Activated CD8-positive, alpha-beta memory T cell treated with anti-CD3 and anti-CD28 coated beads, Interleukin-2, amount 50 U/mL, for 4 hours (primary cell): ENCODE measurements at places on chromosomes 1 and 21.

DNA sequence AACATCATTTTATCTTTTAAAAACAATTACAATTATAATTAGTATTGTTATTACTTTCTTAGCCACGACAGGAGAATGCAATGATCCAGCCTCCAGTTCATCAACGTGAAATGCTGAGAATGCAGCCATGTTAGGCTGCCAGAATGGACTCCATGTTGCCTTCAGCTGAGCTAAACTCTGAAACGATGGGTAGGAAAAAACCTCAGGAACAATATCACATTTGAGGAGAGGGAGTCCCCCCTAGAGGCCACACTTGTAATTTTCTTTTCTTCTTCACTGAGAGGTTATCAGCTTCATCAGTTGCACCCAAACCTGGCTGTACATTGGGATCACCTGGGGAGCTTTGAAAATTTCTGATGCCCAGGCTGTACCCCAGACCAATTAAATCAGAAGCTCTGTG, 34.6 kb upstream of the DNAH14 start:
- no peak for DNase-seq

DNA sequence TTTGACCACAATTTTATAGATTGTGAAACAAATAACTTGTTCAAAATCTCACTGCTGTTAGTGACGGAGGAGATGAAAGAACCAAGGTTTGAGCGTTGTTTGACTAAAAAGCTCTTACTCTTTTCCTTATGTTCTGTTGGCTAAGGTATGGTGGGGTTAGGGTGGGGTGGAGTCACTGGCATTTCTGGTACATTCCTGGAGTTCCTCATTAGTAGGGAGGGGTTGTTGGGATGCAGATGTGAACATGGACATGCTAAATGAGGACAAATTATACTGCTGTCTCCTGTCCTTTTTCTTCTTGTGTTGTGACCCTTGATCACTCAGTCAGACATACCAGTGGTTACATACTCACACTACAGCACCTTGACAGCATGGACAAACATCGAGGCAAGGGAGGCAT, 26.2 kb upstream of the CD1D start:
- DNase-seq = no peak

- DNase-seq = no peak
These were observed 37.3 kb downstream of the OLFM3 start for GRCh38 chr1:101959456-101959855.

- DNase-seq = peak; percentile 20
These were observed 67.3 kb downstream of the VAV3 start for GRCh38 chr1:107897438-107898345.

DNA sequence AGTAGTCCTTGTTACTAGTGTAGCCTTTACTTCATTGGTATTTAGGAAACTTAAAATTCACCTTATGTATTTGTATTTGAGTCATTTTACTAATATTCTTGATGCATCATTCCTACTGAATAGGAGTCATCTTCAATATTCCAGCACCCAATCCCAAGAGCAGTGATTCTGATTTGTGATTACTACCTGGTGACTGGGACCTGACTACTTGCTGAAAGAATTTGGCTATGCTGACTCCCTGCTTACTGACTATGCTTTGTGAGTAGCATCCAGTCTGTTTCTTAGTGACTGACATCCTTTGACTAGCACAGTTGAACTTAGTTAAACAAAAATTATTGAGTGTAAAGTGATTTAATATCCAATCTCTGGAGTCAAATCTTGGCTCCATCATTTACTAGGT, 129.9 kb upstream of the NEGR1 start:
- no peak for DNase-seq

DNA sequence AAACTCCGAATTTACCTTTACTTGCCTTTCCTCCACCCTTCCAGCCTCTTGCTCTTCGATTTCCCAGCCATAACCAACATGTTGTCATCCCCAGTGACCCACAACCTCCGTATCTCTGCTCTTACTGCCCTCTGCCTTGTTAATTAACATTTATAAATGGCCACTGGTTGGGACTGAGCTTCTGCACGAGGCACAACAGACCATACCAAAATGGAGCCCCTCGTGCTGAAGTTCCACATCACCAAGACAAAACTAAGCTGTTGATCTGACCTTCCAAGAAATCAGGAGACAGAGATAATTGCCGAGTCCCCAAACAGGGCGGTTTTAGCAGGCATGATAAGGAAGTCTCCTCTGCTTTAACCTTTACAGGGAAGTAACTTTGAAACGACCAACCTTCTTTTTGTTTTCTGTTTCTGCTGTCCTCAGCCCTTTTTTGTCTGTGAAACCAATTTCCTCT, 71.9 kb downstream of the NMNAT2 start:
- DNase-seq = no peak

- no peak for DNase-seq
These were observed 306.0 kb upstream of the SGIP1 start for GRCh38 chr1:66227966-66228365.

DNA sequence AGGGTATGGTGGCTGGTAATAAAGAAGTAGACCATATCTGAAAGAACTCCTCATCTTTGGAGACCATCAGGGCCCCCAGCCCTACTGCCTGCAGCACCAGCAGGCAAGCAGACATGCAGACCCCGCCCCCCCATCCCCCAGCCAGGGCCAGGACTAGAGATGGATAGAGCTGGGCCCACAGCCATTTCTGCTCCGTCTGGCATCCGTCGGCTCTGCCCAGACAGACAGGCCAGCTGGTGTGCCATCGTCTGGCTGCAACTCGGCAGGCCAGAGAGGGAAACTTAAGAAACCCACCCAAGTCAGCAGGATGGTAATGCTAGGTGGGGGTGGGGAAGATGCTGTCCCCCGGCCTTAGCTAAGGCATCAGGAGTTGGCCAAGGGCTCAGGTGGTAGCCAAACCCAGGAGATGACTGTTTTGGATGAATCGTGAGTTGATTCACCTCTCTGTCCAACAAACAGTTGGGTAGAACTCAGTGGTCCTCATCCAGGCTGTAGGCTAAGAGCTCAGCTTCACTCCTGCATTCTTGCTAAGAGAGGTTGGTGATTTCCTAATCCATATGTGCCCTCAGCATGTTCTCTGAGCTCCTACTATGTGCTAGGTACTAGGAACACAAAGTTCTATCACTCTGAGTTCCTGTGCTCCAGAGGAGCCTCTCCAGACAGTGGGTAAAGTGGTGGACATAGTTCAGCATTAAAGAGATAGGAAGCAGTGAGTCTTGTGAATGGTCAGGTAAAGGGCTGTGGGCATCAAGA, 23.2 kb upstream of the TMEM222 start:
- DNase-seq = no peak

DNA sequence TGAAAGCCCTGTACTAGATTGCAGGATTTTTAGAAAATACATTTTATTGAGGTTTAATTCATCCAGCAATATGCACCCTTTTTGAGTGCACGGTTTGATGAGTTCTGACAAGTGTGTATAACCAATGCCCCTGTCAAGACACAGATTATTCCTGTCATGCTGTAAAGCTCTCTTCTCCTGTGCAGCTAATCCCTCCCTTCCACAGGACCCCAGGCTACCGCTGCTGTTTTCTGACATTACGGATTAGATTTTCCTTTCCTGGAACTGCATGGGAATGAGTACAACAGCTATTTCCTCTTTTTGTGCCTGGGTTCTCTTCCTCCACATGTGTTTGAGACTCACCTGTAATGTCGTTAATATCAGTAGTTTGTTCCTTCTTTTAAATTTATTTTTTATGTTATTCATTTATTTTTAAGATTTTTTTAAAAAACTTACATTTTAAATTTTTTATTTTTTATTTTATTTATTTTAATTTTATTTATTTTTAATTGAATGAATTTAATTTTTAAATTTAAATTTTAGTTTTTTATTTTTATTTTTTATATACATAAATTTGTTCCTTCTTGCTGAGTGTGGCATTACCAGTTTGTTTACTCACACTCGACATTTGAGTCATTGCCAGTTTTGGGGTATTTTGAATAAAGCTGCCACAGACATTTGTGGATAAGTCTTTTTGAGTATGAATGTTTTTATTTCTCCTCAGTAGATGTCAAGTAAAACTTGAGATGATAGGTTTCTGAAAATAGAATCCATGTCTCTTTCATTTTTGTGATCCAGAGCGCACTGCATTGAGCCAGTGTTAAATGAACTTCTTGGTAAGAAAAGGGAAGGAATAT, 79.0 kb upstream of the B3GALT5 start:
- no peak for DNase-seq

DNA sequence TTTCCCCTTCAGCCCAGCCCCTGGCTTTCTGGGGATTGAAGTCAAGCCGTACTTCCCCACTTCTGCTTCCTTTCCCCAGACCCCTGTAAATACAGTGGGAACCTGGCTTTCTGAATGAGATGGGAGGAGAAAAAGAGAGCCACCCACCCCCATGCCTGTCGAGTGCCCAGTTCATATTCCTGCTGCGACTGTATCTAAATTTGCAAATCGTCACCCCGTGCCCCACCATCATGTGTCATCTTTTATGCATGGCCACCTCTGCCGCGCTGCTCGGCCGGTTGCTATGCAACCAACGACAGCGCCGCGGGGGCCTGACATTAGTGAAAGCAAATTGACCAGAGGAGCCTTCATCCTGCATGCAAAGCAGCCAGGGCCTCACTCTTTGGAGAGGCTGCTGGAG, 143.0 kb downstream of the ELAVL4 start:
- no peak for DNase-seq

DNA sequence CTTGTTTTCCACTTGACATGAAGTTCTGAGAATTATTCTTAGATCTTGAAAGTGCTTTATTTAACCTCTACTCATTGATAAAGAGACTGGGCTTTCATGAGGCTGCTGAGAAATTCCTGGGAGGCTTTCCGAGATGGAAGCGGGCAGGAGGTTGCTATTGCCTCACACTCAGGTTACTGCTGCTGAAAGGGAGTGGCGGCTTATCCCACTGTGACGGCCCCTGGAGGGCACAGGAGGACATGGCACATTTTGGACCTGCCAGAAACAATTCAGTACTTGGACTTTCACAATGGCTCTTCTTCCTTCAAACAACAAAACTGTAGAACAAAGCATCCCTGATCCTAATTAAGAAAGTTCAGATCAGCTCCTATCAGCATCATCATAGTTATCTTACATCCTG, 16.2 kb upstream of the MARK1 start:
- no peak for DNase-seq

DNA sequence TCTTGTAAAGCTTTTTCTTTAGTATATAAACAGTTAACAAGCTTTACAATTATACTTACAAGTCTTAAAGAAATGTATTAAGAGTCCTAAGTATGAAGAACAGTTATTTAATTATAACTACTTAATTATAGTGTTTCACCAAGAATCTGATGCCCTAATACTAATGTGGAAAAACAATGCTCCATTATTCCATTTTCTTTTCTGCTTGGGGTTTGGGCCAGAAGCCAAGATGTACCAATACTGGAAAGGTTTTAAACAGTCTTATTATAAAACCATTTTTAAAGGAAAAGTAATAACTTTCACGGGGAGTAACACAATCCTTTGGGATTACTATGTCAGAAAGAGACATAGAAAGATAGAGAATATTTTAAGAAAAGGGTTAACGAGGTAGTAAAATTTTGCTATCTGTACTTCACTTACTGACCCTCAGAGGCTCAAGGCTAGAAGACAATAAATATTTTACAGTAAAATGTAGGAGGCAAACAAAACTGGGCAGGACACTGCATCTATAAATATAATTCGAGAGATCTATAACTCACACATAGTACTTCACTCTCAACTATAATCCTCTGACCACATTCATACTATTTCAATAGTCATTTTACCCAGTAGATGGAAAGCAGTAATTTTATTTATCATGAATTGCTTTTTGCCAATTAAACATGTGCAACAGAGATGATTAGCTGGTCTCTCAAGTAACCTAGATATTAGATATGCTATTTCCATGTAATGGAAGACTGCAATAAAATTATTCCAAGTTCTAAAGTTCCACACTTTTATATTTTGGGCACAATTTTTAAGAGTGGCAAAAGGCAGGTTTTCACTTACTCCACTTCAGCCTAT, 63.9 kb downstream of the LTN1 start:
- DNase-seq = no peak

GRCh38 chr1:41313661-41314131, 47.5 kb upstream of the FOXO6 start:
- DNase-seq = no peak

GRCh38 chr1:235864931-235865525, 1.7 kb downstream of the LYST start:
- no peak for DNase-seq

DNA sequence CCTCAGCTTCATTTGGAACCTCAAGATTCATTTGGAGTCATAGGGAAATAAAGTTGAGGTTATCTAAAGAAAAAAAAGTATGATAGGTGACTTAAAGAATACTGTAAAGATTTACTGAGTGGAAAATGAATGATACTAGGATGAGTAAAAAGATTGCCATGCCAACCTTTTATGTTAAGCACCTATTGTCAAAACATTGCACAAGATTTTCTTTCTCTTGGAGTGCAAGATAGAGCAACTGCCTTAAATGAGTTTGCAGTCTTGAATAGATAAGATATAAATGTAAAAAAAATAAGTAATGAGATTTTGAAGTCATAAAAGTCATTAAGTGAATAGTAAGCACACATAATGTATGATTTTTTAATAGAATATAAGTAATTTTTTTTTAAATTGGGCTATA, 5.1 kb upstream of the ANGPTL1 start:
- no peak for DNase-seq

DNA sequence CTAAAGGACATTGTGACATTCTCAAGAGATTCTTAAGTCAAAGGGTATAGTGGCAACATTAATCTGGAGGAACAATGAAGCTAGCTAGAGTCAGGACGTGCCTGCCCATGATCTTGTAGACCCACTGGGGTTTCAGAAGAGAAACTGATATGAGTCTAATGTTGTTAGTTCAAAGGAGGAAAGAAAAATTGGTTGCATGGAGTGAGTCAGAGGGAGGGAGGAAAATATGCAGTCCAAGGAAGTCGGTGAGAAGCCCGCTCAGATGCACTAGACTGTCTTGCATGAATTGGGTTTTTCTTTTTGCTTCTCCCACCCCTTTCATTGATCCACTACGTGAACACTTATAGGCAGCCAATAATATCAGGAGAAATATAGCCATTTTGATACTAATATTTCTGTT, 53.8 kb upstream of the SYT14 start:
- DNase-seq = no peak

- DNase-seq = no peak
These were observed 9.8 kb downstream of the KCNN3 start for GRCh38 chr1:154860156-154860870.

GRCh38 chr1:44119525-44119924, 904 bp downstream of the KLF17 start:
- no peak for DNase-seq
